Effector memory CD8-positive, alpha-beta T cell (primary cell): ENCODE measurements at places on chromosomes 7 and 10.

GRCh38 chr10:122481296-122482056, 20.1 kb downstream of the HTRA1 start:
- no peak for DNase-seq

GRCh38 chr10:101843032-101844021, at the start of gene KCNIP2:
KCNIP2 (minus strand) TSS chr10:101843800; CDS start chr10:101843568, 232 bp downstream.
- peak; percentile 57 for DNase-seq

DNA sequence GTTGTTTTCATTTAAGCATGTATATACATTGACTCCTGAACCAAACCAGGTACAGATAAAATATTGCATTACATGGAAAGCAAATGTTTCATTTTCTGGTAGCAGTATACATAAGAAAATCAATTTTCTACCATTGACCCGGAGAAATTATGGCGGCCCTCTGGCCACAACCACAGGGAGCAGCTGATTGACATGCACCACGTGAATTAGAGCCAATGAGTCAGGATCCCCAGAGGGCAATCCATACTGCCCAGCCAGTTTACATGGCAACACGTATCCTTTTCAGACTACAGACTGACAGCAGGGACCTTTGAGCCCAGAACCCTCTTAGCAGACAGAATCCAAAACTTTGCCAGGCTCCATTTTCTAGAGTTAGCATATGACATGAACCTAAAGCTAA, 272.2 kb upstream of the NEBL start:
- DNase-seq = no peak

- DNase-seq = no peak
Observed at GRCh38 chr10:7972367-7972766, 82.1 kb upstream of the GATA3 start.

DNA sequence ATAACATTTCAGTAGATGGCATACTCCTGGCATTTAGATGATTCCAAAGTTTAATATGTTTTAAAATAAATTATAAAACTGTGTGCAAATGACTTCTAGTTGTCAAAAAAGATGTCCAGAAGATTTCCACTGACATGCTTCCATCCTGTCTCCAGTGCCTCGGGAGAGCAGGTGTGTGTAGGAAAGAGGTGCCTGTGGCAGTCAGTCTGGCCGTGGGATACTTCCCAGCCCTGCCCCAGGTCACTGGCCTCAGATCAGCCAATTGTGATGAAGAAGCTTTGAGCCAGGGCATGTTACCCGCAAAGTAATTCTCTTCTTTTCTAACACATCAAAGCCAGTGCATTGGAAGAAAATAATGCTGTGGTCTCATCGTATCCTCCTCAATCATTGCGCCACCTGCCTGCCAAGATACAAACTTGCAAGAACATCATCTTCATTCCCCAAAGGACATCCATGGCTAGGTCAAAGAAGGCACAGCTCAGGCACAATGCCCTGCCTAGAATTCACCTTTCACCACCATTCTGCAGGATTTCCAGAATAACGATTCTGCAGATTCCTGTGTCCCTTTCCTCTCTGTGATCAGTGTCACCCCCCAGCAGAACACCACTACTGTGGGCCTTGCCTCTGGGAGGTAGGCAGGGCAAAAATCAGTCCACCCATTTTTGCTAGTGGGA, 6.3 kb upstream of the KCNMA1 start:
- DNase-seq = peak; percentile 17

GRCh38 chr7:130896051-130896881, 162.3 kb upstream of the KLF14 start:
- no peak for DNase-seq

- no peak for DNase-seq
Observed at GRCh38 chr7:151327659-151328058, 14.0 kb upstream of the NUB1 start.

DNA sequence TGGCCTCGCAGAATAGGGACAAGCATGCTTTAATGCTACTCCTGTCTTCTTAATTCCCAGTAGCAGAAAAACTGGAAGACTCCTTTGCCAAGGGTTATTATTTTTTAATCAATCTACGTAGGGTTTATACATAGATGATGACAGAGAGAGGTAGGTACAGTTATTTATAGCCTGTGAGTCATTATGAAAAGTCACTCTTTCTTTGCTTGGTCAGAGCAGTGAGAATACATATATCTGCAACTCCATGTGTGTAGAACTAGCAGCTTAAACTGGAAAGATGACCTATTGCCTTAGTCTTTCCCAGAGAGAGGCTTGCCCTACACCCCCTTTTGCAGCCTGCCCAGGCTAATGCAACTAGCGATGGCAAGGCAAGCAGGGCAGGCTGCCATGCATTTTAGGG, 1050.6 kb downstream of the NRG3 start:
- no peak for DNase-seq

- no peak for DNase-seq
Observed at GRCh38 chr10:34094146-34094696, 720.9 kb downstream of the PARD3 start.

DNA sequence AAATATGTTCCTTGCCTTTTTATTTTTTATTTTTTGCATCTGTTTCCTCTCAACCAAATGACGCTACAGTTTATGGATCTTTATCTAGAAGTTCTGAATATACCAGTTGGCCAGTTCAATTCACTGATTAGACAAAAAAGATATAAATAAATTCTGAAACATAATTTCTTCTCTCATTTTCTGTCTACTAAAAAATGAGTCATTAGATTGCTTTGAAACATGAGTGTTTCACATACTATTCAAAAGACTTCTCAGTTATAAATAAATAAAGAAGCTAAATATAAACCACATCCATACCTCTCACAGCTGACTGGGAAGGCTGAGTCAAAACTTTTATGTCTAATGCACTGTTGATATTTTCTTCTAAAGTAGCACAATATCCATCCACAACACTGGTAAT, 97.6 kb upstream of the GPR22 start:
- no peak for DNase-seq

GRCh38 chr10:97894092-97894491, 44.4 kb downstream of the GOLGA7B start:
- no peak for DNase-seq

DNA sequence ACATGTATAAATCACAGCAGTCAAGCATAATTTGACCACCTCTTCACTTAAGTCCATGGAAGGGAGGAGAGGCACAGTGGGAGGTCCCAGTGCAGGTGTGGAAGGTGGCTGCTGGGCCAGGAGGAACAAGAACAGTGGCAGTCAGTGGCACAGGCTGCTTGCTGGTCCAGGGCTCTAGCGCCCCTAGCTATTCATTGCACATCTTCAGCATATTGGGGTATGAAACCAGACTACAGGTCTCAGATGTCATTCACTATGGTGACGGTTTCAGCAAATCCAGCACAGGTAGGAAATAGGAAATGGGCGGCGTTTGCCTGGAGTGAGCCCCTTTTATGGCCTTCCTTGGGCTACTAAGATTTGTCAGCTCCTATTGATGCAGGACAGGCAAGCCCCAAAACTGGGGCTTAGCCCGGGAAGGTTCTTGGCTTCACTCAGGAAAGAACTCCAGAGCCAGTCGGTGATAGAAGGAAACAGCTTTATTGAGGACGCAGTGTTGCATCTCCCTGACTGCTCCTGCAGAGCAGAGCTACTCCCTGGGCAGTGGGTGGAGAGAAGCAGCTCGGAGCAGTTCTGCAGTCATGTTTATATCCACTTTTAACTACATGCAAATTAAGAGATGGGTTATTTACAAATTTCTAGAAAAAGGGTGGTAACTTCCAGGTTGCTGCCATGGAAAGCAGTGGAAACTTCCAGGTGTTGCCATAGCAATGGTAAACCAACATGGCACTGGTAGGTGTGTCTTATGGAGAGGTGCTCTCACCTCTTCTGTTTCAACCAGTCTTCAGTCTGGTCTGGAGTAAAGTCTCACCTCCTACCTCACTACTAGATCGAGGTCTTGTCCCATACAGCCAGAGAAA, 608.8 kb downstream of the PARD3 start:
- DNase-seq = no peak

DNA sequence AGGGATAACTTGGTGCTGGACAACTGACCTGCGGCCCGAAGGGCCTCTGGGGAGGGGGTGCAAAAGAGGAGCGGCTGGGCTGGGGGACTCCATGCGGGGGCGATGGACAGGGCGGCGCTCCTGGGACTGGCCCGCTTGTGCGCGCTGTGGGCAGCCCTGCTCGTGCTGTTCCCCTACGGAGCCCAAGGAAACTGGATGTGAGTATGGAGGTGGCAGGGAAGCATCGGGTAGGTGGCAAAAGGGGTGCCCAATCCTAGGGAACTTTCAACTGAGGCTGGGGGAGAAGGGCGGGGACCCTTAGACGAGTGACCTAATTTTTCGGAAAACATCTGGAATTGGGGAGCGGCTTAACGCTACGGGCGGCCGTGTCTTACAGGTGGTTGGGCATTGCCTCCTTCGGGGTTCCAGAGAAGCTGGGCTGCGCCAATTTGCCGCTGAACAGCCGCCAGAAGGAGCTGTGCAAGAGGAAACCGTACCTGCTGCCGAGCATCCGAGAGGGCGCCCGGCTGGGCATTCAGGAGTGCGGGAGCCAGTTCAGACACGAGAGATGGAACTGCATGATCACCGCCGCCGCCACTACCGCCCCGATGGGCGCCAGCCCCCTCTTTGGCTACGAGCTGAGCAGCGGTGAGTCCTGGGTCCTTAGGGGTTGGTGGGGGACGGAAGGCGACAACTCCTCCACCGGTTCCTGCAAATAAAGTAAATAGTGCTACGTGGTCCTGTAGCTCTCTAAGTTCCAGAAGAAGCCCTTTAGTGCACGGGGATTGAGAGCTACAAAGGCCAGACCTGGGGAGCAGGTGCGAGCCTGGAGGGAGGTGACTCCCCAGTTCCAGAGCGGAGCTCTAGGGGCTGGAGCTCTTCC, 622 bp downstream of the WNT16 start:
- DNase-seq = peak; percentile 1

DNA sequence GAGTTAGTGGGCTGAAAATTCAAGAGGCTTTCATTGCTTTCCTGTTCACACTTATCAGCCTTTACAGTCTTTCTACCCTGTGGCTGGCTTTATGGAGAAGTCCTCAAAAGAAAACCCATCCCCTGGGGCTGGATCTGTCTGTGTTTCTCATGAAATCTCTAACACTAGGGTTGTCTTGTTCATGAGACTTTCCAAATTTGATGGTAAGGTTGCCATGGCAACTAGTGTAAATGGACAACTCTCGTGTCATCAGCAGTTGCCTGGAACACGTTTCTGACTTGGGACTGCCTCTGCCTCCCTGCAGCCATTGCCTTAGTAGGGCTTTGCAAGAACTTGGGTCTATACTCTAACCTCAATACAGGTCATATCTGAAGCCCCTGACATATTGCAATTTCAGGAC, 35.8 kb upstream of the PLPP4 start:
- no peak for DNase-seq

- DNase-seq = no peak
Observed at GRCh38 chr7:452791-453455, 66.7 kb downstream of the PDGFA start.

GRCh38 chr7:81515009-81515408, 254.8 kb downstream of the HGF start:
- no peak for DNase-seq

- no peak for DNase-seq
Observed at GRCh38 chr7:90262438-90262837, 17.5 kb downstream of the CFAP69 start.

- no peak for DNase-seq
Observed at GRCh38 chr7:143120691-143121405, 11.0 kb upstream of the PIP start.

- no peak for DNase-seq
Observed at GRCh38 chr10:116026315-116026714, 246.7 kb downstream of the GFRA1 start.

- DNase-seq = no peak
Observed at GRCh38 chr7:145884716-145885514, 231.7 kb upstream of the CNTNAP2 start.

GRCh38 chr10:17802350-17802749, 6.8 kb upstream of the MRC1 start:
- DNase-seq = no peak

DNA sequence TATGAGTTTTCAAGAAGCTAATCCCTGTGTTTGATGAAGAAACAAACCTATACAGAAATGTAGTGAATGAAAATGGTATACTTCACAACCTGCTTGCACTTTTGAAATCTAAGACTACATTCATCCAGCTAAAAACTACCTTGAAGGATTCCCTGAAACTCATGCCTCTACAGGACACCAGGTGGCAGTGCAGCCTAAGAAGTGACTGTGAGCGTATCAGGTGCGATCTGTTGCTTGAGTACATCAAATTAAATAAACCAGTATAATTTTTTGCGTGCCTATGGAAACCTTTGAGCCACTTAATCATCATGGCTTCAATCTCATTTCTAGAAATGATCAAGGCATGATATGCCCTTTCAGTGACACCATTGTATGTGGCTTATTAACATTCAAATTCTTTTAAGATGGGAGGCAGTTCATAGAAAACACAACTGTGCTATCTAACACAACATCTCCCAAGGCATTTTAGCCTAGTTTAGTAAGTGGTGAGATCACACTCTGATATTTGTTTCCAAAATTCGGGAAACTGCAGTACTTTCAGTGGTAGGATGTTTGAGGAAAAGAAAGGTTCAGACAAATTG, 57.4 kb downstream of the PPP1R17 start:
- no peak for DNase-seq

DNA sequence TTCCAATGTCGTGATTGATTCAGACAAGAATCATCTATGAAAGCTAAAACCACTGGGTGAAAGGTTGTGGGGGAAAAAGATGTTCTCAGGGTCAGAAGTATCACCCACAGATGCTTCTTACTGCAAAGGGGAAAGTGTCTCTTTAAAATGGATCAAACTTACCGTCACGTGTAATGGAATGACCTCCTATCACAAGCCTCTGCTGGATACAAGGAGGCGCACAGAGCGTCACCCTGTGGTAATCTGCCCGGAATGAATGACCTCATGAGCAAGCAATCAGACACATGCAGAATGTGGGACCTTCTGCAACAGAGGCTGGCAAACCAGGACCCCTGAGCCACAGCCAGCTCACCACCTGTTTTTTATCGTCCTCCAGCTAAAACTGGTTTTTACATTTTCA, 33.0 kb downstream of the WIPF3 start:
- DNase-seq = no peak

- DNase-seq = no peak
Observed at GRCh38 chr10:25308278-25308677, 133.5 kb downstream of the GPR158 start.

GRCh38 chr10:93454736-93455135, 27.4 kb downstream of the MYOF start:
- DNase-seq = no peak
